MM.1S (cell line): ENCODE measurements at places on chromosomes 2 and 18.

DNA sequence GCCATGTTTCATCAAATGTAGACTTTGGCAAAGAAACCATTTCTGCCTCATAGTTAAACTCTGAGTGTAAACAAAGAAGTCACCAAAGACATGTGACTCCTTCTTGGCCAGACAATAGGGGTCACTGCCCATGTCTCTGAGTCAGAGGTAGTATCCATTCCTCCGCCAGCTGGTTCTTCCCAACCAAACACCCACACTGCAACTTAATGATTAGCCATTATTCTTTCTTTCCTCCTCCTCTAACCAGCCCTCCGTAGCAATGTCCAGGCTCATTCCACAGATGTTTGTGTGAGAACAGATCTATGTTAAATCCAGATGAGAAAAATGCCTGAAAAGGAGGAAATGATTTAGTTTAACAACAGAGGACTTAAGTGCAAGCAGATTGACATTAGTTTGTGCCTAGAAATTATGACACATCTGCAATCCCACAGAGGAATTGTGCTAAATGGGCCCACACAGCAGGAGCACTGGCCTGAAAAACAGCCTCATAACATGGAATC, 127.9 kb upstream of the SH3BP4 start:
- no peak for DNase-seq

- no peak for DNase-seq
Observed at GRCh38 chr2:196798980-196799379, 503 bp downstream of the GTF3C3 start.

- DNase-seq = no peak
Observed at GRCh38 chr2:220419647-220420046, 792.2 kb downstream of the SLC4A3 start.

DNA sequence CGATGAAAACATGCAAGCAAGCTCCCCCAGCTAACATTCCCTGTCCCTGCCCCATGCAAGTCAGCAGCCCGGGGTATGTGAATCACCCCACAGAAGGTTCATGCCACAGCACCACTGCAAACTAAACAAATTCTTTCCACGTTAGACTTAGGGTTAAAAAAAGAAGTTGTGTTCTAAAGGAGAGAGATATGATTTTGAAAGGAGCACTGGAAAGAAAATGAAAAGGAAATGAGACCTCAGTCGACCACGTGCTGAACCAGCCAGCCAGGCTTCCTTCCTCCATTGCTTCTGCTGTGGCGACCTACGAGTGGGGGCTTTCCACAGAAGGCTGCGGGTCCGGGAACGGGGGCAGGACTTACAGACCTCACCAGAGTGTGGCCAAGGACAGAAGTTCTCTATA, 52.0 kb downstream of the ARL4C start:
- DNase-seq = no peak

DNA sequence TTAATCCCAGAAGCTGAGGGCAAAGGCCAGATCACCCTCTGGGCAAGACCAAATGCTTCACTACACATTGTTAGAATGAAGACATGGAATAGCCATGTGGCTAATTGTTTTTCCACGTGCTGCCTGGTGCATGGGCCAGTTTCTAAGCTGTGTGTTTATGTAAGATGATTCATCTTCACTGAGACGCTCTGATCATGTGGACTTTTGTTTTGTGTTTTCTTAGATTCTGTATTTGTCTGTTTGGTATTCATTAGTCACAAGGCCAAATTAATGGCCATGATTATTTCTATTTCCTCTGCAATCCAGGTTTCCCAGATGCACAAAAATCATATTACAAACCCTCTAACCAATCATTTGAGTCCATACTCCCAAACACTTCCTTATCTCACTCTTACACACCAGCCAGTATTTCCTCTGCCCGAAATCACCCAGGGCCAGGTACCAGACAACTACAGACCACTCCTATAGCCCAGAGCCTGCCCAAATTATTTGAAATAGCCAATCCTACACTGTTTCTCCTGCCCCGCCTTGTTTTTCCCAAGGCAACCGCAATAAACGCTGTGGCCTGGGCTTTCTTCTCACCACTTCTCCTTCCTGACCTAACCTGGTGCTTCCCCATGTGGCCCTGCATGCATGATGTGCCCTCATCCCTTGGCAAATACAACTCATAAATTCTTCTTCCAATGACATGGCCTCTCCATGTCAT, 94.2 kb upstream of the SP3 start:
- DNase-seq = no peak

- no peak for DNase-seq
Observed at GRCh38 chr2:176415174-176415895, 146.1 kb downstream of the MTX2 start.

GRCh38 chr2:36564377-36564930, 33.5 kb downstream of the FEZ2 start:
- no peak for DNase-seq

DNA sequence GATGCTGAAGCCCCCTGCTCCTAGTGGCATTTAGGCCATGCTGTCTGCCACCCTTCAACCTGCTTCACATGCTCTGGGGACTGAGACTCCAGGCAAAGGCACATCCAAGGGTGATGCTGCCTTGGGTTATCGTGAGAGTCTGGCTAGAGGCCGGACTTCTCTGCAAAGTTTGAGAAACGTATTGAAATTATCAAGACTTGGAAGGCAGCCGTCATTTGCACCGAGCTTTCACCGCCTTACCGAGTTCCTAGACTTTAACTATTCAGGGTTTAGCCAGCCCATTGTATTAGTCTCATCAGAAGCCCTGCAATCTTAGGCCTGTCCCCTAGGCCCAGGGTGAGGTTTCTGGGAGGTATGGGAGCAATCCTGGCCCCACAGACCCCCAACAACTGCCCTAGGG, 34.0 kb downstream of the RDH14 start:
- DNase-seq = no peak

DNA sequence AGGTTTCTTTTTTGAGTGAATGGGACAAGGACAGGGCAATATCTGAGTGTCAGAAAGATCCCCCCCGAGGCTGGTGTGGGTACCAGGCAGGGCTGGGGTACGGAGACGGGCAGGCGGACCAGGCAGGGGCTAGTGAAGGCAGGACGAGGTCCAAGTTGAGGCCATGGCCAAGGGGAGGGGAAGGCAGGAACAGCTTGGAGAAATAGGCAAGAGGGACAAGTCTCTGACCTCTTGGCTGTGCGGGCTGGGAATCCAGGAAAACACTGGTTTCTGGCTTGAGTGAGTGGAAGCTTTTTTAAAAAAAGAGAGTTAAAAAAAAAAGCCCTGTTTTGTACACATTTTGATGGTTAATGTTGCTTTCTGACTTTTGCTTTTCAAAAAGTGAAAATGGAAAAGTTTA, 30.3 kb downstream of the ASAP2 start:
- no peak for DNase-seq

GRCh38 chr2:51880153-51880552, 848.2 kb upstream of the NRXN1 start:
- no peak for DNase-seq

GRCh38 chr18:34457761-34458160, 233.0 kb upstream of the NOL4 start:
- no peak for DNase-seq

DNA sequence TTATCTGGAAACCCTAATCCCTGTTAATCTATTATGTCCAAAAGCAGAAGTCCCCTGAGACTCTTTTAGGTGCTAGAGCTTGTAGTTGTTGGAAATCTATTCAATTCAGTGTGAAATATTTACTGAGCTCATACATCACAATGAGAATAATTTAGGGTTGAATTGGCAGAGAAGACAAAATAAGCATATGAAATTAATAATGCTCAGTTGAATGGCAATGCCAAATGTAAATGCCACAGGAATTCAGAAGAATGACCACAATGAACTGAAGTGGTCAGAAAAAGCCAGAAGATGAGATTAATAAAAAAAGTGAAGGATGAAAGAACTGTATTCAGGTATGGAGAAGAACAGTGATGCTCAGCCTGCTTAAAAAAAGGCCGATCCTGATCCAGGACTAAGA, 8.0 kb upstream of the STAT4 start:
- no peak for DNase-seq

- DNase-seq = no peak
Observed at GRCh38 chr2:4840791-4841190, 851.4 kb upstream of the SOX11 start.

- peak; percentile 49 for DNase-seq
Observed at GRCh38 chr18:11591957-11592356, 17.4 kb upstream of the SLC35G4 start.

- no peak for DNase-seq
Observed at GRCh38 chr2:25365241-25365640, 23.5 kb upstream of the DNMT3A start.

GRCh38 chr2:98769784-98770183, 38.9 kb upstream of the MGAT4A start:
- no peak for DNase-seq
